ENCODE measurements at places on chromosomes 6 and 20. TPM values are rescaled to one million over a fixed set of nuclear protein-coding genes. Genes with fewer than 3 reads are reported as not detected.

DNA sequence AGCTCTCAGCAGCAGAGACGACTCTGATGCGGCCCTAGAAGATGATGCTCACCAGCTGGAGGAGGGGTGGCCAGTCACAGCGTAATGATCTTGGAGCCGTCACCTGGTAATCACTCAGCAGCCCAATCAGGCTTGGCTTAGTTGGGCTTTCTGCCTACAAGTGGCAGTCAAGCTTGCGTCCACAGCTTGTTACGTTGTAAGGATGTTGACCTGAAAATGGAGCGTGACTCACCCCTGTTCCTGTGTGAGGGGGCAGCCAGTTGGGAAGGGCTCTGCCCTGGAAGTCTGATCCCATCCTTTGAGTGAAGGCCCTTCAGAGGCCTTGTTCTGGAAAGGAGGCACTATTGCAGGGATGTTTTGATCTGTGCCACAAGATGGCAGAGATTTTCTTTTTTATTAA is 49.8 kb downstream of the SPATA2 start:
- no peak for DNase-seq

- DNase-seq, result no peak
These were observed 22.4 kb downstream of the EDN3 start for GRCh38 chr20:59322585-59323454.

DNA sequence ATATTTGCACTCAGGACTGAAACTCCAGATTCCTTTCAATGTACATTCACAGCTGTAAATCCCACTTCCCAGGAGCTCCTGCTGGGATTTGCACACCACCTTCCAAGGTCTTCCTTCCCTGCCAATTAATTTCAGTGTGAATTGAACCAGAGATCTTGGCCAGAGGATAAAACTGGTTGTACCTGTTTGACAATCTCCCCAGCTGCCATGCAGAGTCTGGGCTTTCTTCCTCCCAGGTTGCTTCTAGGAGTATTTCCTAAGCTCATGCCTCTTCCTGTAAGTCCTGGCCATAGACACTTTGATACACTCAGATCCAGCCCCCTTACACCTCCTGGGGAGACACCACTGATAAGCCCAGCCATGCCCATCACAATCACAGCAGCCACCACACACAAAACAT is 15.6 kb downstream of the MAFB start:
- DNase-seq, result peak; percentile 61

DNA sequence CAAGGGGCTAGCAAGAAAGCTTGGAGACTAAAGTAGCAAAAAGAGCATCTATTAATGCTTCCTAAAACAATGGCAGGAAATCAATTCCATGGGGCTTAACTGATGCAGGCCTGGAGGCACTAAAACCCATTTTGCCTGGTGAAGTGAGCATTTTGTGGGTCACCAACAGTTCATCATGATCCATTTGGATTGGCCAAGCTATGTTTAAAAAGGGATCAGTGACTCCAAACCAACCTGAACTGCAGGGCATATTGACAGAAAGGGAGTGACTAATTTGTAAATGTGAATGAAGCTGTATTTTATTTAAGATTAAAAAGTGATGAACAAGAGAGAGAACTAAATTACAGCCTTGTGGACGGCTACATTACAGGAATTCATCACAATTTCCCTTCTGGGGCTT is 132.0 kb downstream of the PCSK2 start:
- no peak for DNase-seq

GRCh38 chr6:31299511-31299910 is 27.6 kb upstream of the HLA-C start:
- no peak for DNase-seq

DNA sequence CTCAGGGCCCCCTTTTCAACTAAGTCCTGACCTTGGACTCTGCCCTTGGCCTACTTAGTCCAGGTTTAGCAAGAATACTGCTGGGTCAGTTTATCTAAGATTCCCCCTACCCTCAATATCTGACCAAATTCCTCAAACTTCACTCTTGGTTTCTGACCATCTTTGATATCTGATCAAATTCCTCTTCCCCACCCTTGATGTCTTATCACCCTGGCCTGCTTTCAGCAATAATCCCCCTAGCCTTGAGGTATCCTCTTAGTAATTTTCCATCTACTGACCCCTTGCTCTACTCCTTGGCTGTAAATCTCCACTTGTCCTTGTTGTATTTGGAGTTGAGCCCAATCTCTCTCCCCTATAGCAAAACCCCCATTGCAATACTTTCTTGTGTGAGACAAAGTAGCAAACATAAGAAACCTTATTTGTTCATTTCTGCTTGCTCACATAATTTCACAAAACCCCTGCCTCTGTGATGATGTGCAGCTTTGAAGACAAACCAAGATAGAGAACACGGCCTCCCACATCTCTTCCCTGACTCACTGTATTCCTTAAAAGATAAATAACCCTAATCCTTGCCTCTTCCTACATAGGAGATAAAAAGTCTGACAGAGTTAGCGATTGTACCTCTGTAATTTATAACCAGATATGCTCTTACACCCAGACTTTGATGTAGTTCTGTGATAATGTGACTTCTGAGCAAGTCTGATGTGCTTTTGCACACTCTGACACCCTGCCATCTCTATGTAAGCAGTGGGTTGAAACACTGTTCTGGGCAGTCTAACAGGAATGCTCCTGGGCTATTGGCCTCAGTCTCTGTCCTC is 13.8 kb upstream of the IYD start:
- no peak for DNase-seq

DNA sequence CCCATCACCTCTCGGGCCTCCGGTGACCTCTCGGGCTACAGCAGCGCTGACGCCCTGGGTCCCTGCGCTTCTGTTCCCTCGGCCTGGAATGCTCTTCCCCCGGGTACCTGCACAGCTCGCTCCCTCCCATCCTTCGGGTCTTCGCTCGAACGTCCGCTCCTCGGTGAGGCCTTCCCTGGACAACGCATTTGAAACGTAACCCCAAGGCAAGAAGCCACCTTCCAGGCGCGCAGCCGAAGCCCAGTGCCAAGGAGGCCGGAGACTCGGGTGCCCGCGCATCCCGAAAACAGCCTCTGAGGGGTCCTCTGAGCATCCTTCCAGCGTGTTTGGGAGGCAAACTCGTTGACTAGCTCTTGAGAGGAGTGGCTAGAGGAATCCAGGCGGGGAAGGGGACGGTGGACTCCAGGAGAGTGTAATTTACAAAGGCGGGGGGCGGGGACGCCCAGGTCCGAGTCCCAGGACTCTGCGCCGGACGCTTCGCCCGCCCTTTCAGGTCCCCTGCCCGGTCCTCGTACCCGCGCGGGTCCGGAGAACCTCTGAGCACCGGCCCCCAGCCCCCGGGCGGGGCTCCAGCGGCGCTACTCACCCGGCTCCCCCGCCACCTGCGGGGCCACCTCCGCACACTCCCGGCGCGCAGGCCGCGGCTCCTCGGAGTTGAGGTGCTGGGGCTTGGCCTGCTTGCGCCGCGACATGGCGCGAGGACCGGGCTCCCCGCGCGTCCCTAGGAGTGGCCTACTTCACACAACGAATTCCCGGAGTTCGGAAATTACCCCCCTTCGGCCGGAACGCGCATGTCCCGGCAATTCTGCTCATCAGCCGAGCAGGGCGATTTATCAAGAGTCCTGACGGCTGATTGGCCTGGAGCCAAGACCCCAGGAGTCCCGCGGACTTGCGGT is 86.8 kb downstream of the ZFP64 start:
- no peak for DNase-seq

GRCh38 chr6:68339488-68340131 is 295.5 kb upstream of the ADGRB3 start:
- no peak for DNase-seq

GRCh38 chr6:18897350-18897749 is 510.2 kb downstream of the RNF144B start:
- no peak for DNase-seq

REPS1 gene
- 36.7 TPM for total RNA-seq

MATN4 gene
- total RNA-seq, result 0.09 TPM

SLC17A9 gene
- 19.8 TPM for total RNA-seq

THBS2 gene
- 21.9 TPM for total RNA-seq

HLA-G gene
- total RNA-seq, result 0.52 TPM

DEFB132 gene
- not detected for total RNA-seq

Measured in mucosa of gallbladder (tissue), 1 donor.